ENCODE measurements at places on chromosomes 13 and 19. TPM values are rescaled to one million over a fixed set of nuclear protein-coding genes. Genes with fewer than 3 reads are reported as not detected.

- peaks cover 67% of the 10 kb centered on the region for H3K27me3 ChIP-seq
- no peaks in the 10 kb centered on the region for H3K36me3 ChIP-seq
- peak; percentile 22 for DNase-seq
- H3K4me3 ChIP-seq = no peak overlapping the region
- peaks cover 7% of the 10 kb centered on the region for H3K4me1 ChIP-seq
- H3K27ac ChIP-seq = no peak overlapping the region
These were observed 10.1 kb upstream of the TPRX2 start for GRCh38 chr19:47848823-47849473.

- peaks cover 6% of the 10 kb centered on the region for H3K36me3 ChIP-seq
- H3K27ac ChIP-seq = no peak overlapping the region
- H3K4me3 ChIP-seq = no peak overlapping the region
- peaks cover 15% of the 10 kb centered on the region for H3K4me1 ChIP-seq
- peak; percentile 43 for DNase-seq
- H3K27me3 ChIP-seq = no peaks in the 10 kb centered on the region
These were observed 32.6 kb upstream of the SLC46A3 start for GRCh38 chr13:28751175-28751960.

GRCh38 chr13:51832471-51833152, 12.4 kb downstream of the TMEM272 start:
- no peak overlapping the region for H3K27ac ChIP-seq
- peak; percentile 55 for DNase-seq
- no peak overlapping the region for H3K4me3 ChIP-seq
- H3K36me3 ChIP-seq = no peaks in the 10 kb centered on the region

- no peak overlapping the region for H3K27ac ChIP-seq
- H3K4me3 ChIP-seq = no peak overlapping the region
- H3K27me3 ChIP-seq = no peaks in the 10 kb centered on the region
These were observed 5.9 kb downstream of the B3GNT8 start for GRCh38 chr19:41421314-41421713.

GRCh38 chr19:3465552-3465951, 14.8 kb downstream of the SMIM24 start:
- no peaks in the 10 kb centered on the region for H3K27me3 ChIP-seq
- H3K4me3 ChIP-seq = no peak overlapping the region
- H3K36me3 ChIP-seq = peaks cover 74% of the 10 kb centered on the region

The SUGP1 gene
- total RNA-seq = 51.1 TPM

The KLK1 gene
- 0.88 TPM for total RNA-seq

DNA sequence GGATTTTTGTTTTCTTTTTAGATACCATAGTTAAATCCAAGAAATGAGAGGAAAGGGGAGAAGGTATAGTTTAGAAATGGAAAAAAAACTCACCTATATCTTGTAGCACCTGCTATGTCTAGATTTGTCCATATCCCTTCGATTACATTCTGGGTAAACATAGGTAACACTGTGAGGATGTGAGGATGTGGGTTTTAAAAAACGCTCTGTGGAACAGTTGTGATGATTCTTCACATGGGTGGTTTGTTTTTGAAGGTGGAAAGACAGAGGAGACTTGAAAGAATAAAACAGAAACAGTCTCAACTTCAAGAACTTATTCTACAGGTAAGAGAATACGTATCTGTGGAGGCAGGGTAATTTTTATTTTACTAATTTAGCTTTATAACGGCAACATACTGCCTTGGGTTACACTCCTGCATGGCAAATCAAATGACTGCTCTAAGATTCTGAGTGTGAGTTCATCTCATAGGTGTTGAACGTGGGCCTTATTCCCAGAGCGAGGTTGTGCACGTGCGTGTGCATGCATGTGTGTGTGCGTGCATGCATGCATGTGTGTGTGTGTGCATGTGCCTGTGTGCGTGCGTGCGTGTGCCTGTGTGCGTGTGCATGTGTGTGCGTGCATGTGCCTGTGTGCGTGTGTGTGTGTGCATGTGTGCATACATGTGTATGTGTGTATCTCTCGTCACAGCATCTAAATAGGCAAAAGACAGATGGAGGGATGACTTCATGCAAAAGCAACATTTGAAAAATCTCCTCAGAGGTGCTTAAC, 23.5 kb downstream of the ATP4B start:
- no peaks in the 10 kb centered on the region for H3K27me3 ChIP-seq
- no peaks in the 10 kb centered on the region for H3K4me1 ChIP-seq
- no peak overlapping the region for H3K27ac ChIP-seq
- no peak overlapping the region for H3K4me3 ChIP-seq

GRCh38 chr13:25252752-25253151, 34.5 kb downstream of the MTMR6 start:
- no peaks in the 10 kb centered on the region for H3K27me3 ChIP-seq
- H3K4me3 ChIP-seq = no peak overlapping the region
- no peak for DNase-seq
- H3K27ac ChIP-seq = peak overlapping the region; percentile 56

DNA sequence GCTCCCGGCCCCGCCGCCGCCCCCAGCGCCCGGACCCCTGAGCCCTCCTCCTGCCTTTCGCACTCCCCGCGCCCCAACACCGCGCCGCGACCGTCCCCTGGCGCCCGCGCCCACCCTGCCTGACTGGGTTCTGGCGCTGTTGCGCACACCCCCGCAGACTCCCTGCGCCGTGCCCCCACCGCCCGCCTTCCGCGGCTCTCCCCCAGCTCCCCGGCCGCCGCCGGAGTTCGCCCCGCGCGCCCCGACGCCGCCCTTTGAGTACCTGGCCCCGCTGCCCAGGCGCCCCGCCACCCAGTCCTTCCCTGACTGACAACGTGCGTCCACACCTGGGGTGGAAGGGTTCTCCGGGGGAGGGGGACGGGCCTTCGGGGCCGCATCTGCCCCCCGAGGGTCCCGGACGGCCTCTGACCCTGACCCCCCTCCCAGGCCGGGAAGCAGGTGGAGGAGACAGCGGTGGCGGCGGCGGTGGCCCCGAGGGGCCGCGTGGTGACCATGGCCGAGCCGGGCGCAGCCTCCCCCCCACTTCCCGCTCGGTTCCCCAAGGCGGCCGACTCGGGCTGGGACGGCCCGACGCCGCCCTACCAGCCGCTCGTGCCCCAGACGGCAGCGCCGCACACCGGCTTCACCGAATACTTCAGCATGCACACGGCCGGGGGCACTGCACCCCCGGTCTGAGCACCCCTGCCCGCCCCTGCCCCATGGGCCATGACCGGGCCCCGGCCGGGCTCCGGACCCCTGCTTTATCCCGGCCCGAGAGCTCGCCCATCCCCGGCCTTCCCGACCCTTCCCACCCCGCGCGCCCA, 1.4 kb upstream of the MEGF8 start:
- no peaks in the 10 kb centered on the region for H3K36me3 ChIP-seq
- no peak for DNase-seq
- no peaks in the 10 kb centered on the region for H3K27me3 ChIP-seq
- H3K27ac ChIP-seq = no peak overlapping the region
- peaks cover 14% of the 10 kb centered on the region for H3K4me1 ChIP-seq

The BEST2 gene
- total RNA-seq = 0.70 TPM

DNA sequence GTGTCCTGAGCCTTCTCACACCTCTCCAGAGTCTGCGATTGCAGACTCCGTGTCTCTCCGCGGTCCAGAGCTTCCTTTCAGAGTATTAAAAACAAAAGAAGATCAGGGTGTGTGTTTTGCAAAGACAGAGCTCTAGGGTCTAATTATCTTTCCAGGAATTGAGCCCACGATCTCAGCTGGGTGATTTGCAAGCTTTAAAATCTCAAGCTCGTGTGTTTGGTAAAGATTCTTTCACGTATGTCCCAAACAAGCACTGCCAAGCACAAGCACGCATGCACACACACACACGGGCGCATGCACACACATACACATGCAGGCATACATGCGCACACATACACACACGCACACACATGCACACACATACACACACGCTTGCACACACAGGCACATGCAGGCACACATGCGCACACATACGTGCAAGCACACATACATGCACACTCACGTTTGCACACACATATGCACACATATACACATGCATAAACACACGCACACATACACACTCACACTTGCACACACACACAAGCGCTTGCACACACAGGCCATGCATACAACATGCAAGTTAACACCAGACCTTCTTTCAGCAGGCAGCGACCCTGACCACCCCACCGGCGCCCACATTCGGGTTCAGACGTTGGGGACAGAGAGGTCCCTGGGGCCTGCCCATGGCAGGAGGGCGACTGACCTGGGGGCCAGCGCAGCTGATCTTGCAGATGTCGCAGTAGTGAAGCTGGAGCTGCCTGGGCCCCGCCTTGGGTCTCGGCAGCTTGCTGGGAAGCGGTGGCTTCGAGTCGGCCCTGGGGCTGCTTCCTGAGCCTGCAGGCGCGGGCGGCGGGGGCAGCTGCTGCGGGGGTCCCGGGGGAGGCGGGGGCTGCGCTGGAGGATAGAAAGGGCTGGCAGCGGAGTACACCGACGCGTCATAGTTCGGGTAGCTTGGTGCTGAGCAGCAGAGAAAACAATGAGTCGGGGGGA, 37.9 kb downstream of the ZFR2 start:
- H3K36me3 ChIP-seq = no peaks in the 10 kb centered on the region
- H3K4me3 ChIP-seq = no peak overlapping the region
- no peak for DNase-seq
- no peak overlapping the region for H3K27ac ChIP-seq
- H3K27me3 ChIP-seq = peaks cover 2% of the 10 kb centered on the region

DNA sequence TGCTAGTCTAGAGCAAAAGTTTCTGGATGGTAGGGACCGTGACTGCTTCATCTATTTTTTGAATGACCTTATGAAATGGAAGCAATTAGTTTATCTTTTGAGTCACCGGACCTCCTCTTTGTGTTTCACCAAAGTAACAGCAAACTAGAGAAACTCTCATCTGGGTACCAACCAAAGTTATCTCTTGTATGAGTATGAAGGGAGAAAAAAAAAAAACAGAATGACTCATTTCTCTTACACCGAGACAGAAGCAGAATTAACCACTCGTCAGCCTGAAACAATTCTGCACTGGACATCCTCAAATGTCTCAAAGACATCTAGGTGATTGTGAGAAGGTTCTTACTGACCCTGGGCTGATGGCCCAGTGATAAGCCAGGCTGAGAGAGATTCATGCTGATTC, 18.3 kb downstream of the ZNF100 start:
- DNase-seq = no peak
- peaks cover 53% of the 10 kb centered on the region for H3K36me3 ChIP-seq
- no peaks in the 10 kb centered on the region for H3K27me3 ChIP-seq

Measured in MCF 10A (cell line).